NCI-H524 treated with DMSO at 0.1 percent for 48 hours (cell line): ENCODE measurements at places on chromosomes 13 and 19.

GRCh38 chr19:49690656-49691242, at the start of gene CPT1C:
CPT1C (plus strand) TSS chr19:49691116; CDS start chr19:49692253, 1,137 bp downstream.
- DNase-seq: peak; percentile 63

DNA sequence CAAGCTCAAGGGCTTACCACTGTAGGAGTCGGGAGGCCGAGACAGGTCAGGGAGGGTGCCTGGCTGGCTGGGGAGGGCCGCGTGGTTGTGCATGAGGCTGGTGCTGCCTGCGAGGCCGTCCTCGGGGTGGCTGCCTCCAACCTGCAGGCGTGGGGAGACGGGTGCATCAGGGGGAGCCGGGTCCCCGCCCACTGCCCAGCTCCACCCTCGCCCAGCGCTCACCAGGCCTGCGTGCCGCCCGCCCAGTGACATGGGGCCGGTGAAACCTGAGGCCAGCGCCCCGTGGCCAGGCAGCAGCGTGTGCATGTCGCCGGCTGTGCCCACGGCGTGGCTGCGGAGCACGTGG, 13.8 kb upstream of the UQCR11 start:
- DNase-seq: no peak

- no peak for DNase-seq
Measured at GRCh38 chr19:49803529-49803856, 9.6 kb downstream of the FUZ start.

DNA sequence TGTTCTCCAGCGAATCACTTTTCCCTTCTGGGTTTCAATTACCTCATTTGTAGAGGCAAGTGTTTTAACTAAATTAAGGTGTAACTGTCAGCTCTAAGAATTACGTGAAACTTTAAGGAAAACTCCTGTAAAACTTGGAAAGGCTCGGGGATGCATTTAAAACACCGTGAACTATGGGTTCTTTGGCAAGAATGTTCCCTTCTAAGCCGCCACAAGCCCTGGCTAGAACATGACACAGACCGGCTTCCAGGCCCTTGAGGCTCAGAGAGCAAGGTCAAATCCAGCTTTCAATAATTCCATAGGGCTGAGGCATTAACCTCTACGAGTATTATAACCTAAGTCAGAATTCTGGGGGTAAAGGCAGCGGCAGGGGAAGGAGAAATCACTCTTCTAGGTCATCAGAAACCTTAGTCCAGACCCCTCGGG, 685 bp downstream of the VWA8 start:
- DNase-seq: no peak

DNA sequence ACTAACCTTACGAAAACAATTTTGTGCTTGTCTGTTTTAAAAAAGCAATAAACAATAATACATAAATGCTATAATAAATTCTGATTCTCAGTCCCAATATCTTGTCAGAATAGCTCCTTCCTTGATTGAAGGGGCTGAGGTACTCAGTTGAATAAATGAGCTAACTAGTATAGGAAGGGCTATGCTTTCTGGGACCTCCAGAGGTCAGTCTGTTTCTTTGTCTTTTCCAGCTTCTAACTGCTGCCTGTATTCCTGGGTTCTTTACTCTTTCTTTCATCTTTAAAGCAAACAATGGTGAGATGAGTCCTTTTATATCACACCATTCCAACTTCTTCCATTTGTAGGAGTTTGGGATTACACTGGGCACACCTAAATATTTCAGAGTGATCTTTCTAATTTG, 1297.0 kb upstream of the ATXN8OS start:
- DNase-seq: no peak
